Gastrocnemius medialis (tissue), 4 donors: ENCODE measurements at places on chromosomes 3 and 15.
A peak's percentile ranks its signal among the peaks of the same experiment; 100 is the strongest.

GRCh38 chr3:188775412-188775811 lies 396.4 kb upstream of the TPRG1 start:
- DNase-seq: no peak

DNA sequence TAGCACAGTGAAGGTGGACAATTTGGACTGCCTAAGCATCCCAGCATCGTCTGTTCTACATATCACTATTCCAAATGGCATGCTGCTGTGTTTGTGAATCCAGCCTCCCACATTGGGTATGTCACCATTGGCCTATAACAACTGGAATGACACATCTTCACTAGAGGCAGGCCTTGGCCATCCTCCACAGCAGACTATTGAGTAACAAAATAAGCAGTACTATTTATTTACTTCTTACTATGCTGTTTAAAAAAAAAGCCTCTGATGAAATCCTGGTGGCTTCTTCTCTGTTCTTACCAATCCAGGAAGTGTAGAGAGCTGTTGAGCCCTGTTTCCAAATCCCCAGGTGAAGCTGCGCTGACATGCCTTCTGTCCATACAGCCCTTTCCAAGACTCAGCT lies 30.6 kb upstream of the CERS3 start:
- peak; percentile 78 for DNase-seq

DNA sequence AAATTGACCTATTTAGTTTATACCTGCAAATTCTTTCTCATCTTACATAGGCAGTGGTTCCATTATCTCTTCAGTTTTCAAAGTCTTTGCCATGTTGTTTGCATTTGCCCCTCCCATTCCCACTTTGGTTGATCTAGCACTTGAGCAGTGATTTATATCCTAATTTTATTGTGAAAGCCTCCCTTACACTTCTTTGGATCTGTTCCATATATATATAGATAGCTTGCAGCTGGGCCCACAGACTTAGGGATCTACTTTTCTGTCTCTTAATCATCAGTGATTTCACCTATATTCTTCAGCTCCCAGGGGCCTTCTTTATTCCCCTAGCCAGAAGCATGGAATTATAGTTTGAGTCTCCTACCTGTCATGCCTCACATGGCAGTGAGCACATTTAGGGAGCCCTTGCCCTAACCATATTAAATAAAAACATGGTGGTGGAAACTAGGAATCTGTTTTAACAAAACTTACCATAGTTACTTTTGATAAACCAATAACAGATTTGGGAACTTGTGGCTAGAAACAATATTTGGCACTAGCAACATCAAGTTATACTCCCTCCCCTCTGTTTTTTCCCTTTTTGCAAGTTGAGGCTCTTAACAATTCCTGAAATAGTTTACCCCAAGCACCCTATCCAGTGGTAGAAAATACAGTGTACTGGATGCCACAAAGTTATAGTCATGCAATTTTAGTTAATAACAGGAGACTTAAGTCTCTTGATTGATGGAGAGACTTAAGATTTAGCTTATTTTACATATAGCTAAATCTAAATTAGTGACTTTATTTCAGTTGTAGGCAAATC lies 41.7 kb downstream of the ARIH1 start:
- DNase-seq: no peak

DNA sequence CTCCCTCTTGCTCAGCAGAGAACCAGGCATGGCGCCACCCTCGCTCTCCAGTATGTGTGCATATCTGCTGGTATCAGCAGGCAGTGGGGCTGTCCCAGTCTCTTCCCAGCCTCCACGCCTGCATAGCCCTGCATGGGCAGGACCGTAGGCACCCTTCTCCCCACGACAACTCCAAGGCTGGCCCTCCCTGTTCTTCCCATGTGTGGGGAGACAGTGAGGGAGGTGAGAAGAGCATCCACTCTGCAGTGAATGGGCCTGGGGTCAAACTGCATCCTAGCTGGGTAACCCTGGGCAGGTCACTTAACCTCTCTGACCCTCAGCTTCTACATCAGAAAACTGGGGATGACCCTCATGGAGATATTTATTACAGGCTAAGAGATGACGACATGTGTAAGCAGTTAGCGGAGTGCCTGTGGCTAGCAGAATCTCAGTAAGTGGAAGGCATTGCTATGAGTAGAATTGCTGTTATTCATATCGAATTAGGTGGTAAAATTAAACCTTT lies 13.3 kb upstream of the SSUH2 start:
- no peak for DNase-seq

DNA sequence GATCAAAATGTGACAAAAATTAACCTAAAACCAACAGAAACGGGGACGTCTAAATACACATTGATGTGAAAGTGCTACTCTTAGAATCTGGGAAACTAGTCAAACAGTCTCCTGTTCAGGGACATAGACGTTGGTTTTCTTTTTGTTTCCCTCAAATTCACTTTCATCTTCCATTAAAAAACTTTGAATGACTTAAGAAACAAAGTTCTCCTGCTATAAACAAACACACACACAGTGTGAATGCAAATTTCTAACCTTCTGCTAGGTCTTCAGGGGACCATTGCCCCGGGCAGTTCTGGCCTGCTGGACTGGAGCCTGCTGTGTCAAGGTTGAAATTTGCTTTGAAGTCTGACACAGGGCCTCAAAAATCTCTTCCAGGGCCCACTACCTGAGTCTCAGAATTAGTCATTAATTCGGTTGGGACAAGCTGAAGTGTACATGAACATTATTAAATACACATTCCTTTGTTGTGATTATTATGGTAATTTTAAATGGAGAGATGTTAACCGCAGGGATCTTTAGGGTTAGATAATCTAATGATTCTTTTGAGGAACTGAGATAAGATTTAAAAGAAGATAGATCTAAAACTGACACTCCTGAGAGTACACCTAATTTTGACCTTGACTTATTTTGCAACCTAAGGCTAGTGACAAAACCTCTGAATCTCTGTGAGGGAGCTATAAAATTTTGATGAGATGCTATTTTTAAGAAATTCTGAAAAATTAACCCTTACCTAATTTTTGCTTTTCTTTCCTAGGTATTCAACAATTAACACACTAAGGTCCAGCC lies 1260.4 kb downstream of the ROBO1 start:
- no peak for DNase-seq

DNA sequence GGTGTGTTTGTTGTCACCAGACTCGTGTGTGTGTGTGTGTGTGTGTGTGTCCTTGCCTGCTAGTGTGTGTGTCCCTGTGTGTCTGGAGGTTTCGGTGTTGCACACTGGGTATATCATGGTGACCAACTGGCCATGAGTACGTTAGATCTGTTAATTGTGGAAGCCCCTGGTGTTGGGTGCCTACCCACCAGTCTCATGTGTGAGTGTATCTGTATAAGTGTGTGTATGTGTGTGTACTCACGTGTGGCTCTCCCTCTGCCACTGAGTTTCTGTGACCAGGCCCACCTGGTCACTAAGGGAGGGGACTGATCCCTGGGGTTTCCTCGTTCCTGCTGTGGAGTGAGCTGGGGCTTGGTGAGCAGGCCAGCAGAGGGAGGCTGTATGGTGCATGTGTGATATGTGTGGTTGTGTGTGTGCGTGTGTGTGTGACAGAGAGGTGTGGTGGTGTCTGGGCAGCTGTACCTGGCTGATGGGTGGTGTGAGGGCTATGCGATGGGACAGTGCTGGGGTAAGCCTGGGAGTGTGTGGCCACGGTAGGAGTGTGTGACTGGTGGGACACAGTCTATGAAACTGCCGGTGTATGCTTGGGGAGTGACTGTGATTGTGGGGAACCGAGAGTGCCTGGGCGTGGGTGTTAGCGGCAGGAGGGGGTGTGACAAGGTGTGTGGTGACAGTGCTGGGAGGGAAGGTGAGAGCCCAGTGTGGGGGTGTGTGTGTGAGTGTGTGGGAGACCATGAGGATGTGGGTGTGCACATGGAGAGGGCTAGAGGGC lies 1.8 kb downstream of the PRKCD start:
- DNase-seq: no peak

DNA sequence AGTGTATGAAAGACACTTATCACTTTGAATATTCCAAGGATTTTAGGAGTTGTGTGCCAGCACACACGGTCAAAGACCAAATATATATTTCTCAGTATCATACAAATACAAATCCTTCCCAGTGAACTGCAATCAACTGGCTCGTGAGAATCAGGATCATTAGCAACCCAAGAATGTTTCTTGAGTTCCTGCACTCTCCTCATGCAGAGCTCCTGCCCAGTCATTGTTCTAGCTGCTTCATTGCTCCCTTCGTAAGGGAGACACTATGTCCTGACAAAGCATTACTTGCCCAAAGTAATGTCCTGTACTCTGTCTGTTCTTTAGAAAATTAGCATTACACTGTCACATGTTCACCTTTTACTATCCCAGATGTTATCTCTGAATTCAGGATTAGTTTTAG lies 92.0 kb upstream of the SLC4A7 start:
- no peak for DNase-seq
